ENCODE measurements at places on chromosomes 12 and 14.

GRCh38 chr14:73008501-73008900 lies 18.4 kb downstream of the ZFYVE1 start:
- no peak for DNase-seq

GRCh38 chr14:95025941-95026340 lies 131.4 kb downstream of the DICER1 start:
- DNase-seq, result no peak

DNA sequence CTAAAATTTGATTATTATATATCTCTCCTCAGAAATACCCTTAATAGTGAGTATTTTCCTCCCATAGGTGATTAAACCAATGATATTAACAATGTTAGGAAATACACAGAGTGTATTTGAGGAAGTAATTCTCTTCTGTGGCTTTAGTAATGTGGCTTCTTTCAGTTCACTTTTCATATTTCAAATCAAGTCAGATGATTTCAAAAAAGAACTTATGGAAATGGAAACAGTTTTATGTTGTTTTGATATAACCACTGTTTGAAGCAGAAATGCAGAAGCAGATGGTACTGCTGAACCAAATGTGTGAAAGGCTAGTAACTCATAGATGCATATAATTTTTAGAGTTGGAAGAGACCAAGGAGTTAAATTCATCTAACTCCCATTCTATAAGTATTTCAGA lies 1.9 kb upstream of the GPR33 start:
- no peak for DNase-seq

GRCh38 chr14:102442241-102443211 lies 67.0 kb downstream of the ANKRD9 start:
- no peak for DNase-seq

- DNase-seq, result no peak
These were observed 53.4 kb upstream of the MMP17 start for GRCh38 chr12:131774576-131775391.

GRCh38 chr12:70925539-70925938 lies 5.0 kb upstream of the PTPRR start:
- no peak for DNase-seq

All from SK-N-SH (cell line).